ENCODE measurements at places on chromosomes 1 and 21.

DNA sequence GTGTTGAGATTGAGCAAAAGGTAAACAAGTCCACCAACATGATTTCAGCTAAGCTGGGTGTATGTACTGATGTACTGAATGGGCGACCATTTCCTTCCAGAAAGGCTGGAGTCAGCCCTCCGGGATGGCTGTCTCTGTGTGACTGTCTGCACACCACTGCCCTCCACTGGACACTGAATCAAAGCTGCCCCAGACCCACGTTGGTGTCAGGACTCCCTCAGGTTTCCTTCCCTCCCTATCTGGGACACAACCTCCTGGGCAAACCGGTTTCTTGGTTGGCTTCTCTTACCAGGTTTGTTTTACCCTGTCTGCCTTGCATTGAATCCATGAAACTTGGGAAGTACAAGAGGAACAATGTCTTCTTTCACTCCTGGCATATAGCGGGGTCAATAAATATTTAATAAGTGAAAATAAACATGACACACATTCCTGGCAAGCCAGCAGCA, 5.3 kb upstream of the SRP9 start:
- peak; percentile 23 for DNase-seq

GRCh38 chr1:61224609-61225008, 142.2 kb downstream of the NFIA start:
- DNase-seq = no peak

DNA sequence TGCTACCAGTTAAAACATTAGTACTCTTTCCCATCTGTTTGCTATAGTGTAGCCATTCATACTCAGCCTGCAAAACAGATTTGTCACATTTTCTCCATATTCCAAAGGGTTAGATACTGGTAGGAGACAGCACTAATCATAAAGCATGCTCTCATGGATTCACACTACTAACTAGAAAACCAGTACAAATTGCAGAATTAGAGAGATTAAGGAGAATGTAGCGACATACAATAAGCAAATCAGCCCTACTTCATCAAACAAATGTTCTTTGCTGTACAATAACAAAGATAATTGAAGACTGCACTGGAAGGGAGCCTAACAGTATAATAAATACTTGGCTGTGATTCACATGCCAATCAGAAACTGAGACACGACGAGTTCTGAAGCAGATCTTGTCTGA, 368.0 kb upstream of the PRMT6 start:
- no peak for DNase-seq

GRCh38 chr1:21051177-21051825, 125.4 kb downstream of the EIF4G3 start:
- peak; percentile 74 for DNase-seq

- DNase-seq = no peak
Measured at GRCh38 chr1:94884106-94884505, 42.8 kb downstream of the CNN3 start.

DNA sequence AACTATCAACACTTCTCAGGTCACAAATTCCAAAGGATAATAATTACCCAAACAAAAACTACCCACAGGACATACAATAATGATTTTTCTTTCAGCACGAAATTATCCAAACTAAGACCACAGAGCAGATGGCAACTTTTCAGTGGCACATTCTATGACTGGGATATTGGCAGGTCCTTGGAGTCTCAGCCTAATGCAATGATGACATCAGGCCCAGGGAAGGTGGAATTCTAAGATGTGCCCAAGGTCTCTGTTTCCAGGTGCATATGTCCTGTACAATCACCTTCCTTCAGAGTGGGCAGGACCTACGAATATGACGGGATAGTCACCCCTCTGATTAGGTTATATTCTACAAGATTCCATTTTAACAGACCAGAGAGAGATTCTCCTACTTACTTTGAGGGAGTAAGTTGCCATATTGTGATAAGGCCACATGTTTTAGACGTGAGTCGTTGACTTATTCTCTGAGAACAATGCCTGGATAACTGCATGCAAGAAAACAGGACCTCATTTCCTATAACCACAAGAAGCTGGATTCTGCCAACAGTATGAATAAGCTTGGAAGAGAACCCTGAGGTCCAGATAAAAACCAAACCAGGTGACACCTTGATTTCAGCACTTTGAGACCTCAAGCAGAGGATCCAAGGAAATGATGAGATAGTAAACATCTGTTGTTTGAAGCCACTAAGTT, 69.9 kb downstream of the ZC3H11B start:
- no peak for DNase-seq

- DNase-seq = no peak
Measured at GRCh38 chr1:3365523-3366125, 88.8 kb upstream of the ARHGEF16 start.

- no peak for DNase-seq
Measured at GRCh38 chr1:161439280-161440232, 65.7 kb upstream of the FCGR2A start.

GRCh38 chr1:40185951-40186864, 25.0 kb downstream of the RLF start:
- DNase-seq = no peak

DNA sequence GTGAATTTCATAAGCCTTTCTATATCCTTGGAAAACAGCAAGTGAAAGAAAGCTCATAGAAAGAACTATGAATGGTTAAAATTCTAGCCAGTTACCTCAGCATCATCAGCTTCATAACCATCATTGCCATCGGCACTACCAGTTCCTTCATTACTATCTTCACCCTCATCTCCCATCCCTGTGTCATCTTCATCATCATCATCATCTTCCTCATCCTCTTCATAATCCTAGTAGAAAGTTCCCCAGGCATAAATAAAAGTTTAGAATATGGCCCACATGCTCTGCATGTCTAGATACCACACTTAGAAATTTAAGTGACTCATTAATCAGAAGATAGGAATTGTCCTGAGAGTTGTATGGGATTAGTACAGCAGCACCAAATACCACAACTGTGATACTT, 49.0 kb downstream of the TPR start:
- no peak for DNase-seq

- DNase-seq = no peak
Measured at GRCh38 chr1:81125672-81126071, 675.1 kb upstream of the ADGRL2 start.

- no peak for DNase-seq
Measured at GRCh38 chr1:164630626-164631396, 71.8 kb downstream of the PBX1 start.

- no peak for DNase-seq
Measured at GRCh38 chr1:201719812-201720521, 109.0 kb upstream of the IPO9 start.

DNA sequence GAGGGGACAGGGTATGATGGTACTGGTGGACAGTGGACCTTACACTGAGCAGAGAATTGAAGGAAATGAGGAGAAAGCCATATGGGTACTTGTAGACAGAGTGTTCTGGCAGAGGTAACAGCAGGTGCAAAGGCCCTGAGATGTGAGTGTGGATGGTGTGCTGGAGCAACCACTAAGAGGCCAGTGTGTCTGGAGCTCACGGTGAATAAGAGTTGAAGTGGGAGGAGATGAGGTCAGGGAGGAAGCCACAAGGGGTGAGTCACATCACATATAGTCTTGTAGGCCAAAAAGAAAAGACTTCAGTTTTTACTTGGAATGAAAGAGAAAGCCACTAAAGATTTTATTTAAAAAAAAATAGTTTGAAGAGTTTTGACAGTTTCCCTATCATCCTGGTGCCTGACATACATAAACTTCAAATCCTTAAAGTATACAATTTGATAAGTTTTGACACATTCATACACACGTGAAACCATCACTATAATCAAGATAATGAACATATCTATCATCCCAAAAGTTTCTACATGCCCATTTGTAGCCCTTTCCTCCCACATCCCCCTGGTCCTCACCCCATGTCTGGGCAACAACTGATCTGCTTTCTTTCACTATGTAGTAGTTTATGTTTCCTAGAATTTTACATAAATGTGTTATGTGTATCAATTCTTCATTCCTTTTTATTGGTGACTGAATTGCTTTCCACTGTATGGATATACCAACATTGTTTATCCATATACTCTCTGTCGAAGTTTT, 148.4 kb downstream of the GPATCH2 start:
- DNase-seq = peak; percentile 33

GRCh38 chr1:204618148-204618760, 67.3 kb downstream of the LRRN2 start:
- DNase-seq = no peak

- DNase-seq = no peak
Measured at GRCh38 chr1:54317084-54317483, 89.1 kb downstream of the SSBP3 start.

DNA sequence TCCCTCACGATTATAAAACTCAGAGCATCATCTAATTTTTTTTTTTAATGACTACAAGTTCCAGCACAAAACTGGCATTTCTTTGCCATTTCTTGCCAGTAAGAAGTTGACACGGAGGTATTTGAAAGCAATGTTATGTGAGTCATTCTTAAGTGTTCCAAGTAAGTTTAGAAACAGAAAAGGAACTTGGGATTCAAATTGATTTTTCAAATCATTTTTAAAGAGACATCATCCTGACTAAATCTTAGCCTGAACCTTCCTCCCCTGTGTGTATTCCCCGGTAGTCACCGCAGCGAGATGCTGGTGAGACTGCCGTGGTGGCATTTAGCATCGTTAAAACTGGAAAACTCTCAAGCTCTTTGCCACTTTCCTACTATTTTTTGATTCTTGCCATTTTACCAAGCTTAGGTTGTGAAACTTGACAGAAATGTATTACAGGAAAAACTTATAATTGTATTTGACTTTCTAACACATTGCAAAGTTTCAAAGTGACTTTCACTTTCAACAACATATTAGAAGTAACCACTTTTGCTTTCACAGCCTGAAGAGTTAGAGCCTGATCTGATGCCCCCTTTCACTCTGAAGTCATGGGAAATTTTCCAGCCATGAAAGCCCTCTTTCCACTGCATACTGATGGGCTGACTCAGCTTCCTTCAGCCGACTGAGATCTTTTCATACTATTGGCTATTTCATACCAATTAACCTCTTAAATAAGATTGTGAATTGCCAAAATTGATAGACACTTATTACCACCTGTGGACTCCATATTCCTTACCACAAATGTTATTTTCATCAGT, 61.4 kb downstream of the OLFML2B start:
- no peak for DNase-seq
